Progenitor cell of endocrine pancreas (in vitro differentiated cells): ENCODE measurements at places on chromosomes 13 and 19.

DNA sequence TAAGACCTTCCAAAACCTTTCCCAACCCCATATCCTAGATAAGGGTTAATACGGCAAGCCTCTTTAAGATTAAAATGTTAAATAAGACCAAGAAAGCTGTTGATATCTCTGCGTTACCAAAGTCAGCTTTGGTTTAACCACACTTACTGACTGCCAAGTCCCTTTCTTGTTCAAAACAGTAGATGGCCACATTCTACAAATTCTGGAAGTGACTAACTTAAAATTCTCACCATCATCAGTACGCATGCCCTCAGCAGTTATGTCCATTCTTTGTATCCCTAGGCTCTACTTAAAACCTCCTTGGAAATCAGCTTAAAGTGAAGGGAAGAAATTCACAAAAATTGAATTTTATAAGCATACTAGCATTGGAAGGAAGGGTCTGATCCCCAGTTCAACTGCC is 23.6 kb downstream of the SOHLH2 start:
- no peaks in the 10 kb centered on the region for H3K36me3 ChIP-seq
- no peak overlapping the region for H3K4me3 ChIP-seq
- no peaks in the 10 kb centered on the region for H3K27me3 ChIP-seq
- no peaks in the 10 kb centered on the region for H3K4me1 ChIP-seq

DNA sequence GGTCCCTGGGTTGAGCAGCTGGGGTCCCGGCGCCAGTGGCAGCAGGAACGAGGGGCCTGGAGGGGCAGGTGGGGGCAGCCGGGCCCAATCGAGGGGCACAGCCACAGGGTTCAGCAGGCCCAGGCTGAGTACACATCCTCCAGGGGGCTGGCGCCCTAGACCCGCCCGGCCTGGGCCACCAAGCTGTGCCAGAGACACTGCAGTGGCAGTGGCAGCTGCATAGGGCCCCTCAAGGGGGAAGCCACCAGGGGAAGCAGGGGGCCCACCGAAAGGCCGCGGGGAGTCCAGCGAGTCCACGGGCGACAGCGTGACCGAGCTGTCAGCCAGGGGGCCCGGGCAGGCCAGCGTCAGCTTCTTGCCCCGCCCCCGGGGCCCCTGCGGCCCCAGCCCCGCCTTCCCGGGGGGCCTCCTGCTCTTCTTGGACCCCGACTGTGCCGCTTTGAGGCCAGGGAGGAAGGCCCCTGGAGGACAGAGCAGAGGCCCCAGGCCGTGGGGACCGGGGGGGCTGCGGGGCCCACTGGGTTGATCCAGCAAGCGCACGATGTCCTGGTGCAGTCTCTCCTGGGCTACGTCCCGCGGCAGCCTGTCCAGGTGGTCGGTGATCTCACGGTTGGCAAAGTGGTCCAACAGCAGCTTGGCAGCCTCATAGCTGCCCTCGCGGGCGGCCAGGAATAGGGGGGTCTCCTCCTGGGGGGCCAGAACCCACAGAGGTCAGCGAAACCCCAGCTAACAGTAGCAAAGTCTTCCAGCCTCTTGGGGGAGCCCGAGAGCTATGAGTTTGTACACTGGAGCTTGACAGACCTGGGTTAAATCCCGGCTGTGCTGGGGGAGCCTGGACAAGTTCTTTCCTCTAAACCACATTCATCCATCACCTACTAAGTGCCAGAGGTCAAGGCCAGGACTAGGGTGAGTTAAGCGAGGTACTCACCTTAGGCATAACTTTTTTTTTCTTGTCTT is 39.5 kb downstream of the NOTCH3 start:
- no peak overlapping the region for H3K4me3 ChIP-seq
- H3K27ac ChIP-seq: no peak overlapping the region
- H3K36me3 ChIP-seq: peaks cover 25% of the 10 kb centered on the region
- H3K4me1 ChIP-seq: no peaks in the 10 kb centered on the region

DNA sequence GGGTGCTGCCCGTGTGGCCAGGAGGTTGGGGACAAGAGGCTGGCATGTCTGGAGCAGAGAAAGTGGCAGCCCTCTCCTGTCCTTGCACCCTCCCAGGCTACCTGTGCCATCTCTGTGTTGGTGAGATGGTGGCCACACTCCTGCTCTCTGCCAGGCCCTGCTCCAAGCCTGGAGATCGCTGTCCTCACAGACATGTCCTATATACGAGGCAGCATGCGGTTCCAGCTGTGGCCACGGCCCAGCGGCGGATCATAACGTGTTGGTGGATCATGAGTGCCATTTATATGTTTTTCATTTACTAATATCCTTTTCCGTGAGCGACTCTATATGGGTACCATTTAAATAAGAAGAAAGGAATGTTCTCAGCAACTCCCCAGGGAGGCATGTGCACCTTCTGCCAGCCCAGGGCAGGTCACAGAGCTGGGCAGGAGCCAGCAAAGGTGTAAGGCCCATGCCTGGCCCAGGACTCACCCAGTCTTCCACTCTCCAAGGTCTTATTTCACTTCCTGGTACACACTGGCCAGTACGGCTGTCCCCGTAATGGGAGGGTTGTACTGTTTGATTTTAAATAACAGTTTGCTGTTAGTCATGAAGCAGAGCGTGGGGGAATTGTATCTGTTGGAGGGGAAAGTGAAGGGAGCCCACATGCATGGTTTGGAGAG is 47.2 kb upstream of the LDLR start:
- no peaks in the 10 kb centered on the region for H3K4me1 ChIP-seq
- H3K27ac ChIP-seq: peak overlapping the region; percentile 54
- no peaks in the 10 kb centered on the region for H3K27me3 ChIP-seq
- no peak for DNase-seq
- H3K36me3 ChIP-seq: peaks cover 36% of the 10 kb centered on the region

- H3K27me3 ChIP-seq: peaks cover 3% of the 10 kb centered on the region
- DNase-seq: peak; percentile 26
- no peak overlapping the region for H3K27ac ChIP-seq
- H3K36me3 ChIP-seq: no peaks in the 10 kb centered on the region
Measured at GRCh38 chr13:101289764-101290163, 126.5 kb downstream of the NALCN start.

DNA sequence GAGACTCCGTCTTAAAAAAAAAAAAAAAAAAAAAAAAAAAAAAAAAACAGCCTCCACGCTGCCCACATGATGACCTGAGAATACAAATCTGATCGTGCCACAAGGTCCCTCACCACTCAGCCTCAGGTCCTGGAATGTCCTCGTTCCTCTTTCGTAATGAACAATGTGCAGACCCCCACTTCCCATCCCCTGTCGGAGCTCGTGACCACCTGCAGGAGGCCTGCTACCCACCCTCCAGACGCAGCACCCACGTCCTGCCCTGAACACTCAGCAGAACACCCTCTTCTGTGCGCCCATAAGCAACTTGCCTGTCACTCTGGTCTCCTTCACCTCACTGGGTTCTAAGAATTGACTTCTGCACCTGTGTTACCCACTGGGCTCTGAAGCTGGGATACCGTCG is 166.4 kb downstream of the KATNAL1 start:
- peaks cover 6% of the 10 kb centered on the region for H3K4me1 ChIP-seq
- H3K27me3 ChIP-seq: peaks cover 14% of the 10 kb centered on the region
- no peak for DNase-seq
- H3K27ac ChIP-seq: no peak overlapping the region
